ENCODE measurements at places on chromosomes 7 and 10.

- DNase-seq = no peak
Observed at GRCh38 chr10:117449636-117450035, 74.4 kb upstream of the PDZD8 start.

DNA sequence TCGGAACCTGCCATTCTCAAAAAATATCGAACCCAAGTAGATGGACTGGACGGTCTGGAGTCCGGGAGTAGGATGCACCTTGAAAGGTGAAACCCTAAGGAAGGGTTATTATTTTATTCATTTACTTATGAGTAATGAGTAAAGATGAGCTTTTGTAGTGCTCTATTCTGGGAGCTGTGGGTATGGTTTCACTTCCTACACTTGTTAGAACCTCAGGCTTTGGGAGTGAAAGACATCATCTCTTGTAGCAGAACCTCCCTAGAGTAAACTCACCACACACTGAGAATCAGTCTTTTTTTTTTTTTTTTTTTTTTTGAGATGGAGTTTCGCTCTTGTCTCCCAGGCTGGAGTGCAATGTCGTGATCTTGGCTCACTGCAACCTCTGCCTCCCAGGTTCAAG, 389.4 kb upstream of the AUTS2 start:
- DNase-seq = no peak

DNA sequence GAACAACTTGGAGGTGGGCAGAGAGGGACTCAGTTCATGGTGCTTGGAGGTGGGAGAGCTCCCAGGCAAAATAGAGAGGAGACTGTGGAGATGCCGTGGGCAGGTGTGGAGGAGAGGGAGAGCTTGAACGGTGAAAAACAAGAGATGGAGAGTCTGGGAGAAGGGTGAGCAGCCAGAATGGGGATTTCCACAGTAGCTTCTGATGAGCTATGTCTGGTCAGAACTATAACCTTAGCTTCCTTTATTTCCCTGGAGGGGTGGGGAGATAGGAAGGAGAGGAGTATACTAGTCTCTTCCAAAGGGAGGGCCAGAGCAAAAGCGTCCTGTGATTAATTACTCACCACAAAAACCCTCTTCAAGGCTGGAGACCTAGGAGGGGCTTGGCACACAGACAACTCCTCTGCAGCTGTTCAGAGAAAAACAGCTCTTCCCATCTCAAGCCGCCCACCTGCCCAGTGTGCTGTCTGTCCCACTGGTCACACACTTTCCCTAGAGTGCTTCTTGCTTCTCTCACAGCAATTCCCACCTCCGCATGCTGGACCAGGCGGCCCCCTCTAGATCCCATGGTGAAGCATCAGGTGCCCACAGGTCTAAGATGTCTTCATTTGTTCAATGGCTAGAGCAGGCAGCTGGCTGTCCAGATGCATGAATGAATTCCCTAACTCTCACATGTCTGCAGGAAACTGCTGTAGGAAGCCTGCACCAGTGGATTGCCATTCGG, 41.9 kb downstream of the TAS2R41 start:
- DNase-seq = peak; percentile 71

DNA sequence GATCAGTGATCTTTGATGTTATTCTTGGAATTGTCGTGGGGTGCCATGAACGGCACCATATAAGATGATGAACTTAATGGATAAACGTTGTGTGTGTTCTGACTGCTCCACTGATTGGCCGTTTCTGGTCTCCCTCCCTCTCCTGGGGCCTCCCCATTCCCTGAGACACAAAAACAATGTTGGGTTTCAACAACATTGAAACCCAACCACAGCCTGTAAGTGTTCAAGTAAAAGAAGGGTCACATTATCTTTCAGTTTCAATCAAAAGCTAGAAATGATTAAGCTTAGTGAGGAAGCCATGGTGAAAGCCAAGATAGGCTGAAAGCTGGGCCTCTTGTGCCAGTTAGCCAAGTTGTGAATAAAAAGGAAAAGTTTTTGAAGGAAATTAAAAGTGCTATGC, 19.5 kb downstream of the EN2 start:
- no peak for DNase-seq

- DNase-seq = no peak
Observed at GRCh38 chr10:125742465-125742864, 23.0 kb downstream of the EDRF1 start.

DNA sequence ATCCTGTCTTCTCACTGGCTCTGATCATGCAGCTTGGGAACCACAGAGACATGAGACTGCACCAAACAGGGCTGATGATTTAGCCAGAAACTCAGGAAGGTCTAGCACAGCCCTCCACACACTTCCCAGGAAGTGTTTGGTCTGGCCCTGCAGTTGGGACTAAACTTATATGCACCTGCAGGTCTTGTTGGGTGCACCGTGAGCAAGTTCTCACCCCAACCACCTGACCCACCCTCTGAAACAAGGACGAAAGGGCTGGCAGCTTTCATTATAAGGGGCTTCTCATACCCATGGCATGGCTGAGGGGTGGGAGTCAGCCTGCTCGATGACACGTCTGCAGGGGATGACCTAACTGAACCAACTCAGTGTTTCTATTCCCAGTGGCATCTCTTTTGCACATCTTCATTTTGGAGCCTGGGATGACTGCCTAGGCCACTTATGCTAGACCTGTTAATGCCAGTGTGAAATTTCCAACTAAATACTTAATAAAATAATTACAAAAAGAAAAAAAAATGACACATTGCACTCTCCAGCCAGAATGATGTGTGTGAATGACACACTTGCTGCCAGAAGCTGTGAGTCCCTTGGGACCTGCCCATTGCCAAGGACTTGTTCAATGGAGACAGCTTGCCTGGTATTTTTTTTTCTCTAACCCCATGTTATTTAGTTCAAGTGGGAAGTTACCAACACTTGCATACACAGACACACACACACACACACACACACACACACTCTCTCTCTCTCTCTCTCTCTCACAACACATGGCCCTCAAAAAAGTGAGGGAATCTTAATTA, 102.6 kb downstream of the NEURL1 start:
- no peak for DNase-seq

GRCh38 chr7:137592232-137592896, 248.8 kb upstream of the PTN start:
- DNase-seq = peak; percentile 77

- DNase-seq = peak; percentile 7
Observed at GRCh38 chr7:85289279-85289678, 102.4 kb upstream of the SEMA3D start.

DNA sequence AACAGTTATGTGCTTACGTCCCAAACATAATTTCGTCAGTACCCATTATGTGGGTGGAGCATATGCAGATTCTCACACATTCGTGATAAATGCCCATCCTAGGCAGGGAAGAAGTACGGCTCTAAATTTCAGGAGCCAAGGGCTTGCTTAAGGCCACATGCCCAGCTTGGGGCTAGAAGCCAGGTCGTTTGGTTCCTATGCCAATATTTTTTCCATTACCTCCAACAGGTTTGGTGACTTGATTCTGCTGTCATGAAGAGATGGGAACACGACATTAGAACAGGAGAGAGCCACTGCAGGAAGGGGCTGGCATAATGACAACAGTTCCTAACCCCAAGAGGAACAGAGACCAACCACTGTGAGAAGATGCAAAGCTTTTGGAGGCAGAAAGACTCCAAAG, 85.1 kb downstream of the HIPK2 start:
- DNase-seq = no peak

DNA sequence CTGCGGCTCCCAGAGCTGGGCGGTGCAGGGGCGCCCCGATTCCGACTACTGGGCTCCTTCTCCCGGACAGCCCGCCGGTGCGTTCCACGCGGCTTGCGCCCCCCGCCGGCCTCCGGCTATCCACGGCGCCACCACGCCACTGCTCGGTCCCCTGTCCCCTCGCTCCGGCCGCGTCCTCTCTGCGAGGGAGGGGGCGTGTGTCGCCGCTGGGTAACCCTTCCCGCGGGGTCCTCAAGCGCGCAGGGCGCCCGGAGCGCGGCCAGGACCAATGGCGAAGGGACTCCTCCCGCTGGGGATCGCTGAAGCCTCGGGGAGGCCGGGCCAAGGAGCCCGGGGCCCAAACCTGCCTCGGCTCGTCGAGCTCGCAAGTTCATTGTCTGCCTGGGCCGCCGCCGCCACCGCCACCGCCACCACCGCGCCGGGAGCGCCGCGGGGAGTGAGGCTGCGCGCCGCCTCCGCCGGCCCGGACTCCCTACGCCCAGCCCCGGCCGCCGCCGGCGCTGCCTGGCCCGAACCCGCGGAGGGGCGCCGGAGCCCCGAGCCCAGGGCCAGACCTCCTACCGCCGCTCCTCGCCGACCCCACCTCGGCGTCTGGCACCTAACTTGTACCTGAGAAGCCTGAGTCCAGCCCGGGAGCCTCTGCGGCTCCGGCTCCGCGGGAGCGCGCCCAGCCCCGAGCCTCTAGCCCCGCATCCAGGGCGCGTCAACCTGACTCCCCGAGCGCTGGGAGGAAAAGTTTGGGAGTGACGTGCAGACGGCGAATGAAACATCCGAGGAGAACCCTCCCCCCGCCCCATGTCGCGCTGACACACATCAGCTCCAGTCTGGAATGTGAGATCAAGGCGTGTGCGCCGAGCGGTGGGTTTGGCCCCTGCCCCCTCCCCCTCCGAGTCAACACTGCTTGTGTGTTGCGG, at the start of gene CHST15:
TSS of gene CHST15 (minus strand) at position 739 of the 914 bp plus-strand sequence. CDS start 47,386 bp downstream, outside the sequence.
- peak; percentile 26 for DNase-seq
